ENCODE measurements at places on chromosomes 12 and 14. TPM values are rescaled to one million over a fixed set of nuclear protein-coding genes. Genes with fewer than 3 reads are reported as not detected.

ATF7 gene
- total RNA-seq: 28.0 TPM

CLEC7A gene
- not detected for total RNA-seq

TEX22 gene
- total RNA-seq: 4.7 TPM

- DNase-seq: no peak
These were observed 8.0 kb upstream of the ZDHHC17 start for GRCh38 chr12:76755829-76756379.

GRCh38 chr12:57604454-57604991, at the start of gene DTX3:
Gene DTX3, plus strand, starts transcription at chr12:57604824. Its CDS starts 1,694 bp downstream, at chr12:57606518.
- DNase-seq: no peak

DNA sequence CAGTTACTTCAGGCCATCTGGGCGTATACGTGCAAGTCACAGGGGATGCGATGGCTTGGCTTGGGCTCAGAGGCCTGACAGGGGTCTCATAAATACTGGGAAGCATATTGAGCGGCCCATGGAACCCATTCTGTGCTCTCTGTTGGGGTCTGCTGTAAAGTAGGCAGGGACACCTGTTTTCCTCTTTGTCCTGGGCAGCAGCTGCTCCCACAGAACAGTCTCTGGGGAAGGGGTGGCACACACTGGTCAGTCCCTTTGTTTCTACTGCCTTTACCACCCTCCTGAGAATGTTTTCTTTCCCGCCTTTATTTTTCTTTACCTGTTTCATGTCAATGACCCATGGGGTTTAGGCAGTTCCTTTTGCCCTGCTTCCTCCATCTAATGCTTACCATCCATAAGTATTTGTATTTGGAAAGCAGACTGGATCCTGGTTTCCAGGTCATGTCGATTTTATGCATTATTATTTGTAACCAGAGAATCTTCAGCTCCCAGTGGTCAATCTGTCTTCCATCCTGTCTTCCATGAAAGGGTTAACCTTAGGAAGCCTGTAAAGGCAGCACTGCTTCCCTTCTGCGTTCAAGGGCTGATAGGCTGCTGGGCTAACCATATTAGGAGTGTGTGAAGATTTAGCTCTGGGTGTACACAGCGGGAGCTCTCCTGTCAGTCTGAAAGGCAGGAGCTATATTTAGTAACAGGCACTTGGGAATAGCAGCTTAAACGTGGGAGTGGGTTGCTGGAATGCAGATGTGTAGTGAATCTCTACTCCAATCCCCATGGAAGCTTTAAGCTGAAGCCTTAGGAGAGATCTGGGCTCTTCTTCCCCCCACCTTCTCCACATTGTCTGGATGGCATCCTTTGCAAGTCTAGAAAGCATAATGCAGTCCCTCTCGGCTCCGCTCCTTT, 124.0 kb downstream of the DYRK2 start:
- DNase-seq: no peak
